ENCODE measurements at places on chromosomes 3 and 15. TPM values are rescaled to one million over a fixed set of nuclear protein-coding genes. Genes with fewer than 3 reads are reported as not detected.

DNA sequence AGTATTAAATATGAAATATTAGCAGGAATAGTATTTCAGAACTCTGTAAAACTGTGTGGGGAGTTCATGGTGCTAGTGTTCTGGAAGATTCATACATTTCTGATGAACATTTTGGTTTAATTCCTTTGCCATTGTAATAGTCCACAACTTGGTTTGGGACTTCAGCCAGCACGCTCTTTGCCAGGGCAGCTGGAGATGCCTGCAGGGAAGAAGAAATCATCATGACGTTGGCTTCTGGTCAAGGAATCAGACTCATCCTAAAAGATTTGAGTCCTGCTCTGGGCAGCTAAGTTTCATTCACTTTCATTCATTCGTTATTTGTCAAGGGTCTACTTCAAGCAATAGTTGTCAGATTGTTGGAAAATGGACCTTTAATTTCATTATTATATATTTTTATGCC, 32.4 kb upstream of the MRPL3 start:
- DNase-seq: peak; percentile 78

GRCh38 chr3:135929670-135930069, 35.9 kb upstream of the PPP2R3A start:
- peak; percentile 53 for DNase-seq

- peak; percentile 72 for DNase-seq
Measured at GRCh38 chr3:107676469-107677309, 153.9 kb downstream of the BBX start.

DNA sequence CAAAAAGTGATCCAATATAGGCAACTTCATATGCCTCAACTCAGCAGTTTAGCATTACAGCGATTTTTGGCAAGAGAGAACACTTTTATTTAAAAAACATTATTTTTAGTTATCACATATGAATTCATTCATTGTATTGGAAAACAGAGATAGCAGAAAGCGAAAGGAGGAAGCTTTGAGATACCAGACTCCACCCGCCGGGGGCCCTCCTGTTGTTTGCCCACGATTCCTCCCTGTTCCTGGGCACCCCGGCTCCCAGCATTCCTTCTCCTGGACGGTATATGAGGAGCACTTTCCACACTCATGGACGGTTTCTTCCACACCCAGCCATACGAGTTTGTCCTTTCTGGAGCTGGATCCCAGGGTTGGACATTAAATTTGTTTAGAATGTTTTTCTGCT, 18.2 kb downstream of the APBA2 start:
- DNase-seq: no peak

DNA sequence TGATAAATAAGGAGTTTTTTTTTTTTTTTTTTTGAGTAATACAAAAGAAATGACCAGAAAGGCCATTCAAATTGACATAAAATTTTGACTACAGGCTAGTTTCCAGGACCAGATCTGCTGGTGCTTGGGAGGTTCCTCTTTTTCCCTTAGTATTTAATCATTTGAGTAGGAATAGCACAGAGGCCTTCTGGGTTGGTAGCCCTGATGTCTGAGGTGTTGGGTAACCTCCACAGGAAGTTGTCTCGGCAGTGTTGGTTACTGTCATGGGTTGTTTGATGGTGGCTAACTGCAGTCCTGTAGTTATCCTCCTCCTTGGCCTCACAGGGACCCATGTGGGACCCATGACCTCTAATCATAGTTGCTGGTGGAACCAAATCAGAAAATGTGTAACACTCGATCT, 91.1 kb downstream of the USP13 start:
- no peak for DNase-seq

- no peak for DNase-seq
Measured at GRCh38 chr3:15440891-15441290, 13.5 kb downstream of the EAF1 start.

DNA sequence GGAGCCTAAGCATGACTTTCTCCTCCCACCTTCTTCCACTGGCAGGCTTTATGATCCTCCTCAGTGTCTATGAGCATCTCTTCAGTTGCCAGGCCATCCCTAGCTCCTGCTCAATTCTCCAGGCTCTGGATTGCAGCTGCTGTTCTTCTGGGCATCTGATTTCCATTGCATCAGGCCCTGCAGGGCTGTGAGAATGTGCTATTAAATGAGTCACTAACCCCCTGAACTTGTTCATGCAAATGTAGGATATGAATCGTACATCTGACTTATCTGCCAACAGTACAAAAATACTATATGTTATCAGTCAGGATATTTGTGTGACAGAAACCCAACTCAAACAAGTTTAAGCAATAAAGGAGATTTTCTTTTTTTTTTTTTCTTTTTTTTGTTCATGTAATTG, 11.9 kb downstream of the GPR176 start:
- DNase-seq: peak; percentile 82

DNA sequence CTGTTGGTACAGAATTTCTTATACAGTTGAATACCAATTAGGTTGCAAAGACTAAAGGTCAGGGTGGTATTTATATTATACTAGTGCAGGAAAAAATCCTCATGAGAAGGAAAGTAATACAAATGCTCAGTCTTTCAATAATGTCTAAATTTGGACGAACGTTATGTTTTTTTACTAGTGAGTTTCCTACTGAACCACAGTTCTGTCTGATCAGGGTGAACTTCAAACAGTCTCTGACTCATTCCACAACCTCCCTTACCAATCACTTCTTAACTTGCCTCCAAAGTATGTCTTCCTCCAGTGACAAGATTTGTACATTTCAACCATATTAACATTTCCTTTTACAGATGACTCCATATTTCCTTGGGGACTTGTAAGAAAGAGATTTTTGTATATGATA, 3.4 kb downstream of the TMEM212 start:
- peak; percentile 15 for DNase-seq

GRCh38 chr3:31729082-31729481, 196.4 kb downstream of the STT3B start:
- DNase-seq: no peak

DNA sequence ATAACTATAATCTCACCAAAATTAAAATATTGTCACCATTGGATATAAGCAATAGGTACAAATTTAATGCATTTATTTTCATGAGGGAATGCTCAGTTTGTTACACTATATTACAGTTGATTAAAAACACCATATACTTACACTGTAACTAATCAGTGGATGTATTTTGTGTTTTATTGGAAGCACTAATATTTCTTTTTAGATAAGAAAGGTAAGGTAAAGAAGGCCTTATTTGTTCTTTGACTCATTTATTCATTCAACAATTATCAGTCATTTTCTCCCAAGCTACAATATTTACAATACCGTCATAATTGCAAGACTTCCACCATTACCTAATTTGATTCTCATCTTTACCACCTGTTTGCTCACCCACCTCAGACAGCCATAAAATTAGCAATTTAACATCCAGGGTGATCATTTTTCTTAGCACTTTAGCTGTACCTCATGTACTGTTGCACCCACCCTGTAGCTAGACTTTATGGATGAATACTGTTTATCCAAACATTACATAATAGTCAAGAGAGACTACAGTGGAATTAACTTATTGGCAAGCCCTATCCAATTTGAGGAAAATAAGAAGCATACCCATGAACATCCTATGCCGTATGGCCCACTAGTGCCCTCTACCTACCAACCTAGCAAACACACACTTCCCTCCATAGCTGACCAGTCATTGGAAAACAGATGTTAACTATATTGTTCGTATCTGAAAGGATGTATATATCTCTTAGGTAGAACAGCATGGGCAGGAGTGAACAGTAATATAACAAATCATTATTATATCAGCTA, 229.6 kb downstream of the BBX start:
- peak; percentile 60 for DNase-seq

- DNase-seq: no peak
Measured at GRCh38 chr3:148964809-148965208, 26.5 kb upstream of the GYG1 start.

GRCh38 chr3:127786353-127787070, 35.8 kb downstream of the MGLL start:
- DNase-seq: no peak

GRCh38 chr15:68258692-68259091, 18.9 kb upstream of the FEM1B start:
- no peak for DNase-seq

DNA sequence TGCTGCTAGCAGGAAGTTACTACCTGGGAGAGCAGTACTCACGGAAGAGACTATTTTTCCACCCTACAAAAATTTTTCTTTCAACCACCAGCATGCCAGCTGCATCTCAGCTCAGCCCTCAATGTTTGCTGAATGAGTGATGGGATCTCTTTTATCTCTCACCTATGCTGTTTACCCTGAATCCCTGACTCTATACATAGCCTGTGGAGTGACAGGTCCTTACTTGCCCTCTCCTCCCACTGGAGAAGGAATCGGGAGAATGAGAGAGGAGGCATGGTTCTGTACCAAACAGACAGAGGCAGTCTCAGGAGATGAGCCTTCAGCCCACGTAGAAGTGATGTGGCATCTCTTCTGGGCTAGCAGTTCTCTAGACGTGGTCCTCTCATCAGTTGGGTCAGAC, 6.7 kb upstream of the DGKG start:
- no peak for DNase-seq

DNA sequence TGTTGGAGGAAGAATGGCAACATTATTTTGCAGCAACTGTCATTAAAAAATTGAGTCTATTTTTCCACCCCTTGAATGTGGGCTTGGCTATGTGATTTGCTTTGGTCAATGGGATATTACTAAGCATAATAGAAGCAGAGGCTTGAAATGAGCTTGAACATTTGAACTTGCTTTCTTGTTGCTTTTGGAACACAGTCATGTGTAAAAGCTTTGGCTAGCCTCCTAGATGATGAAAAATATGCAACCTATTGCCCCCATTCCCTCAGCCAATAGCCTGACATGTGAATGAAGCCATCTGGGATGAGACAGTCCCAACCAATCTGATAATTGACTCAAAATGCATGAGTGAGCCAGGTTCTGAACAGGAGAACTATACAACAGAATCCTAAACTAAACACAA, 78.4 kb downstream of the PLSCR2 start:
- no peak for DNase-seq

FBLN2 gene
- total RNA-seq: 2.1 TPM

TRIM42 gene
- not detected for total RNA-seq

SOX2 gene
- not detected for total RNA-seq

HPS3 gene
- total RNA-seq: 11.3 TPM

RBMS3 gene
- total RNA-seq: 5.4 TPM

TERC gene
- total RNA-seq: 544 TPM

ZNF80 gene
- not detected for total RNA-seq

TUBGCP4 gene
- 40.6 TPM for total RNA-seq
